Muscle of arm (tissue), 14 donors: ENCODE measurements at places on chromosomes 12 and 14. TPM values are rescaled to one million over a fixed set of nuclear protein-coding genes. Genes with fewer than 3 reads are reported as not detected.

Gene R3HDM2
- polyA plus RNA-seq: 55.7 TPM

Gene MGAT4C
- 0.86 TPM for polyA plus RNA-seq

Gene PROX2
- 0.64 TPM for polyA plus RNA-seq

Gene EIF2S3B
- polyA plus RNA-seq: 0.41 TPM

Gene NTN4
- 20.4 TPM for polyA plus RNA-seq

Gene KRT74
- polyA plus RNA-seq: not detected

Gene MIP
- not detected for polyA plus RNA-seq

Gene CPNE6
- 0.08 TPM for polyA plus RNA-seq

Gene IL25
- not detected for polyA plus RNA-seq

Gene APOF
- not detected for polyA plus RNA-seq

Gene CLEC4E
- not detected for polyA plus RNA-seq

Gene INHBC
- 0.12 TPM for polyA plus RNA-seq

Gene HOXC11
- polyA plus RNA-seq: not detected

Gene DNAJC22
- polyA plus RNA-seq: 0.37 TPM
